NCI-H510A (cell line): ENCODE measurements at places on chromosomes 5 and 9.

DNA sequence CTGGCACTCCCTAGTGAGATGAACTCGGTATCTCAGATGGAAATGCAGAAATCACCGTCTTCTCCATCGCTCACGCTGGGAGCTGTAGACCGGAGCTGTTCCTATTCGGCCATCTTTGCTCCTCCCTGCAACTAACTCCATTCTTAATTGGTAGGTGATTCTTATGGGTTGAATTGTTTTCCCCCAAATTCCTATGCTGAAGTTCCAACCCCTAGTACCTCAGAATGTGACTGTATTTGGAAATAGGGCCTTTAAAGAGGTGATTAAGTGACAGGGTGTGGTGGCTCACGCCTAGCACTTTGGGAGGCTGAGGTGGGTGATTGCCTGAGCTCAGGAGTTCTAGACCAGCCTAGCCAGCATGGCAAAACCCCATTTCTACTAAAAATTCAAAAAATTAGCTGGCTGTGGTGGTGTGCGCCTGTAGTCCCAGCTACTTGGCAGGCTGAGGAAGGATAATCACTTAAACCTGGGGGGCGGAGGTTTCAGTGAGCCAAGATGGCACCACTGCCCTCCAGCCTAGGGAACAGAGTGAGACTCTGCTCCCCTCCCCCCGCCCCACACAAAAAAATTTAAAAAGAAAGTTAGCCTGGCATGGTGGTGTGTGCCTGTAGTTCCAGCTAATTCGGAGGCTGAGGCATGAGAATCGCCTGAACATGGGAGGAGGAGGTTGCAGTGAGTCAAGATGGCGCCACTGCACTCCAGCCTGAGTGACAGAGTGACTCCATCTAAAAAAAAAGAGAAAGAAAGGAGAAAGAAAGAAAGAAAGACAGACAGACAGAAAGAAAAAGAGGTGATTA is 25.2 kb upstream of the FOCAD start:
- DNase-seq, result no peak

DNA sequence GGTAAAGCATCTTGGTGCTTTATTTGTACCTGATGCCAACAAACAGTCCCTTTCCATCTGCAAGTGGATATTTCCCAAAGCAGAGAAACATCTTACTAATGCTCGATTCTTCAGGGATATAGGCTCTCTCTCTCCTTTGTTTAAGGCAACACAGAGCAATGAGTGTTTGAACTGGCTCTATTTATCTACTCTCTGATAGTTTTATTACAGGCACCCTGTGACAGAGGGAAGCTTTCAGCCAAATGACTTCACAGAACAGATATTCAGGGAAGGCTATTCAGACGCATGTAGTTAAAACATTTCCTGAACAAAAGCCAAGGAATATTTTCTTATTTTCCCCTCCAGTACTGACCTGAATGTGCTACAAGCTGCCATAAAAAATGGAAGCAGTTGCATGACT is 141.8 kb downstream of the YIPF5 start:
- peak; percentile 9 for DNase-seq

DNA sequence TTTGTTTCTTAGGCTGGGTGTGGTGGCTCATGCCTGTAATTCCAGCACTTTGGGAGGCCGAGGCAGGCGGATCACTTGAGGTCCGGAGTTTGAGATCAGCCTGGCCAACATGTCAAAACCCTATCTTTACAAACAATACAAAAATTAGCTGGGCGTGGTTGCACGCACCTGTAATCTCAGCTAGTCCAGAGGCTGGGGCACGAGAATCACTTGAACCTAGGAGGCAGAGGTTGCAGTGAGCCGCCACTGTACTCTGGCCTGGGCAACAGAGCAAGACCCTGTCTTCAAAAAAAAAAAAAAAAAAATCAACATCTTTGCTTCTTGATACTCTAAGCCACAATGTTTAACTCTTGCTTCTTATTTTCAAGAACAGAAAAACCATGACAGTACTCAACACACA is 16.1 kb downstream of the UBAP2 start:
- no peak for DNase-seq

- DNase-seq, result no peak
These were observed 125.9 kb downstream of the CEP120 start for GRCh38 chr5:123297198-123297831.
